Activated naive CD8-positive, alpha-beta T cell treated with anti-CD3 and anti-CD28 coated beads, Interleukin-2, amount 50 U/mL, for 16 hours (primary cell): ENCODE measurements at places on chromosomes 2 and 18.

GRCh38 chr2:200218645-200219044 is 87.8 kb upstream of the SPATS2L start:
- DNase-seq, result no peak

DNA sequence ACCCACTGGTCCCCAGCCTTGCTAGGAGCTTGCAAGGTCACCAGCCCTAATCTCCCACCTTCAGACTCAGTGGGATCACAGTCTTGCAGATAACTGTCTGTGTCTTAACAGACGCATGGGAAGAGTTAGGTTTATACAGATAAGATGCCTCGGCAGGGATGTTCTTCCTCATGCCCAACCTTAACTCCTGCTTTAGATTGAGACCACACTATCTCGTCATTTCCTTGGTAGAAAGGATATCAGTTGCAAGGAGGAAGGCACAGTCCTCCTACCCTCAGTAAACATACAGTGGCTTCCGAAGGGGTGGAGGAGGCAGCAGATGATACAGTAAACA is 7.2 kb downstream of the NT5DC4 start:
- DNase-seq, result no peak

- peak; percentile 48 for DNase-seq
Measured at GRCh38 chr18:45775241-45775676, 50.2 kb upstream of the SIGLEC15 start.

DNA sequence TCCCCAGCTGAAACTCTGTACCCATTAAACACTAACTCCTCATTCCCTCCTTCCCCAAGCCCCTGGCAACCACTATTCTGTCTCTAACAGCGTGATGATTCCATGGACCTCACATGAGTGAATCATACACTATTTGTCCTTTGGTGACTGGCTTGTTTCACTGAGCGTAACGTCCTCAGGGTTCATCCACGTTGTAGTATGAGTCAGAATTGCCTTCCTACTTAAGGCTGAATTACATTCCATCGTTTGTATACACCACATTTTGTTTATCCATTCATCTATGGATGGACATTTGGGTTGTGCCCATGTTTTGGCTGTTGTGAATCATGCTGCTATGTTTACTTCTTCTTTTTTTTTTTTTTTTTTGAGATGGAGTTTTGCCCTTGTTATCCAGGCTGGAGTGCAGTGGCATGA is 19.6 kb upstream of the CABLES1 start:
- no peak for DNase-seq

DNA sequence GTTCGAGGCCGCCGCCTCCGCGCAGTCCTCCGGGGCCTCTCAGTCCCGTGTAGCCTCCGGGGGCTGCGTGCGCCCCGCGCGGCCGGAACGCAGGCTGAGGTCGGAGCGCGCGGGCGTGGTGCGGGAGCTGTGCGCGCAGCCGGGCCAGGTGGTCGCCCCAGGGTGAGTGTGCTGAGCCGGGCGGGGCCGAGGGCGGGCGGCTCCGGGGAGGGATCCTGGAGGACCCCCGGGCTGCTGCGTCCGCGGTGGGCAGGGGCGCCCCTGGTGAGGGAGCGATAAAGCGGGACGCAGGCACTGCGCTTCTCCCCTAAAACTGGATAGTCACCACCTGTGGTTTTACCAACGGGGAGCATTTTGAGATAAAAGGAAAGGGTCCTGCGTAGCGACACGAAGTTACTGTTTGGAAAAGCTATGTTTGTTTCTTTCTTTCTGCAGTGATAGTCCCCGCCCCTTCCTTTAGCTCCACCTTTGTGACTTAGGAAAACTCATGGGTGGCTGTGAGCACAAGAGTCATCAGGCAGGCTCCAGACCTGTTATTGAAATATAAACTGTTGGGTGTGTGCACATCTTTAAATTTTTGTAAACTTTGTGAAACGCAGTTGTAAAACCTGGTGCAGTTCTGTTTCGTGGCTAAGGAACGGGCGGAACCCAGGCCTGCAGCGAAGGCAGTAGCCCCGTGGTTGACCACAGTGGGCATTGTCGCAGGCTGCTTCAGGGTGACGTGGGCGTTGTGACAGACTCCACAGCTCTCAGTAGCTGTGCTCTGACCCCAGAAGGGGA is 687 bp downstream of the CTDP1 start:
- no peak for DNase-seq

- DNase-seq, result no peak
Measured at GRCh38 chr18:58359620-58360019, 269.3 kb downstream of the ALPK2 start.

DNA sequence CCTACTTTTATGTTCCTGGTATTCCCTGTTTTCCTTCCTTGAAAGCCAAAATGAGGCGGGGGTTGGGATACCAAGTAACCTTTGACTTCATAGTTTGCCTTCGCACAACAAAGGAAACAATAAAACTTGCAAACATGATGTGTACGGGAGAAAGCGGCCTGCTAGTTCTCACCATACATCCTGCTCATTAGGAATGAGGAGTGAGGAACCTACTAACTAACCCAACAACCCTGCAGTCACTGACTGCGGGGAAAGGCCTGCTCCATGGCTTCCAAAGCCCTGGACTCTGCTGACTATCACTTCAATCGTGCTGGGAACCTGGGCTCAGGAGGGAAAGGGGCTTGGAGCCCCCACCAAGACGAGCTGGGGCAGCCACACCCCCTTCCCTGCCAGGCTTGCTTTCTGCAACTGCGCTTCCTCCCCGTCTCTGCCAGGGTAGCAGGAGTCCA is 24.2 kb downstream of the RPL31 start:
- no peak for DNase-seq

DNA sequence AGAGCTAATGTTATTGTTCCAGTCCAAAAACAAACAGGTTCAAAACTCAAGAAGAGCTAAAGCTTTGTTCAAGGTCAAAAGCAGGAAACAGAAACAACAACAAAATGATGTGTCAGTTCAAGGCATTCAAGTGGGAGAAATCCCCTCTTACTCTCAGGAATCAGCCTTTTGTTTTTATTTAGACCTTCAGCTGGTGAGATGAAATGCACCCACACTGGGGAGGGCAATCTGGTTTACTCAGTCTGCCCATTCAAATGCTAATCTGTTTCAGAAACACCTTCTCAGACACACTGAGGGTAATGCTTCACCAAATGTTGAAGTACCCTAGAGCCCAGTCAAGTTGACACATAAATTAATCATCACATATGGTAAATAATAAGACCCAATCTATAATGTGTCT is 150.6 kb downstream of the TMX3 start:
- DNase-seq, result no peak

GRCh38 chr2:74439373-74439772 is 2.4 kb downstream of the RTKN start:
- DNase-seq, result no peak

GRCh38 chr2:31344447-31344846 is 70.1 kb downstream of the XDH start:
- no peak for DNase-seq

- no peak for DNase-seq
Measured at GRCh38 chr18:43129946-43130524, 14.6 kb upstream of the RIT2 start.

DNA sequence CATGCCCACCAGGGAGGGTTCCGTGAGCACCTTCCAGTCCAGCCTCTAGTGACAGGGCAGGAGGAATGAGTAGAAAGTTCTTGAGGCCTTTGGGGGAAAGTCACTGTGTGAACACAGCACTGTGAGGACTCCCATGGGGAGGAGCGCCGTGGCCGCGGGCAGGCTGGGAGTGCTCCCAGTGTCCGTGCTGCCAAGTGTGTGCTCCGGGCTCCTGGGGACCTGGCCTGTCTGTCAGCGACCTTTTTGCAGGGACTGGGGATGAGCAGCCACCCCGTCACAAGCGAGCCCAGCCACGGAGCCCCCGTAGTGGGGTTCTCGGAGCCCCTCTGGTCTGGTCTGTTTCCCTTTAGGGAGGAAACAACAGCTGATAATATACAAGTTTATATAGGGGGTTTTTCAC is 36.8 kb downstream of the PDIA6 start:
- no peak for DNase-seq

DNA sequence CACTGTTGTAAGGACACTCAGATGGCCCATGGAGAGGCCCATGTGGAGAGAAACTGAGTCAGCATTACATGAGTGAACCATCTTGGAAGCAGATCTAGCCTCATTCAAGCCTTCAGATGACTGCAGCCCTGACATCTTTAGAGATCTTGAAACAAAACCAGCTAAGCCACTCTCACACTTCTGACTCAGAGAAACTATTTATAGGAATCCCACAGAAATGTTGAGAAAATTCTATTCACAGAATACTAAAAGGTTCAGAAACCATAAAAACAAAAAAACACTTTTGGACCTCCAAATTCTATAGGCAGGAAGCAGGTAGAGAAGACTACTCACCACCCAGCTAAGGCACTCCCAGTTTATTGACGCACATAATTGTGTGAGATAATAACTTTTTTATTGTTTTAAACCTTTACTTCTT is 8.7 kb downstream of the TMEM169 start:
- DNase-seq, result no peak

GRCh38 chr2:126698376-126698775 is 42.4 kb downstream of the GYPC start:
- no peak for DNase-seq

DNA sequence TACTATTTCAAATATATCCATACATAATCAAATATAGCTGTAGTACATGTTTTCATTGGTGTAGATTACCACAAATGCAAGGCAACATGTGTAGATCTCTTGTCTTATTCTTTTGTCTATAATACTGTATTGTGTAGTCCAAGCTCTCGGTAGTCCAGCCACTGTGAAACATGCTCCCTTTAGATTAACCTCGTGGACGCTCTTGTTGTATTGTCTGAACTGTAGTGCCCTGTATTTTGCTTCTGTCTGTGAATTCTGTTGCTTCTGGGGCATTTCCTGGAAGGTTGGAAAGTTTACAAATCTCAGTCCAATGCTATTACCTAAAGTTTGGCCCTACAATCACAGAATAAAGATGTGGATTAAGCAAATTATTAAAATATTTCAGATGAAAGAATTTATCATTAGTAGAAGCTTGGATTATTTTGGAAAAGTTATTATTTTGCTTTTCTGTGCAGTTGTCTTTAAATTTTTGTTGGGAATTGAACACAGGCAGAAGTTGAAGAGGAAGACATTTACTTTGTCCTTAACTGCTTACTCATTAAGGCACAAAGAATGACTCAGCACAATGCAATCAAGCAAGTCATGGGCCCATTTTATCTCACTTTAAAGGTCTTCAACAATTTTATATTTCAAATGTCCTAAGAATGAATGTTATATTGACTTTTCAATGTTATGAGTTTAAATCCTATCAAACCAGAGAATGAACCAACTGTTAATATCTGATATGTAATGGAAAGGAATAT is 103.4 kb upstream of the CAVIN2 start:
- no peak for DNase-seq

DNA sequence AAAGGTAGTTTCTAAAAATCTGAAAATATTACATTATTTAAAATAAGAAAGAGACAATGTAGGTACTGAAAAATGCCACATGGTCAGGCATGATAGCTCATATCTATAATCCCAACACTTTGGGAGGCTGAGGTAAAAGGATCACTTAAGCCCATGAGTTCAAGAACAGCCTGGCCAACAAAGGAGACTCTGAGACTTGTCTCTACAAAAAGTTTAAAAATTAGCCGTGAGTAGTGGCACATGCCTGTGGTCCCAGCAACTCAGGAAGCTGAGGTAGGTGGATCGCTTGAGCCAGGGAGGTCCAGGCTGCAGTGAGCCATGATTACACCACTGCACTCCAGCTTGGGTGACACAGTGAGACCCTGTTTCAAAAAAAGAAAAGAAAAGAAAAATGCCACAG is 21.8 kb downstream of the ATAD2B start:
- DNase-seq, result no peak

DNA sequence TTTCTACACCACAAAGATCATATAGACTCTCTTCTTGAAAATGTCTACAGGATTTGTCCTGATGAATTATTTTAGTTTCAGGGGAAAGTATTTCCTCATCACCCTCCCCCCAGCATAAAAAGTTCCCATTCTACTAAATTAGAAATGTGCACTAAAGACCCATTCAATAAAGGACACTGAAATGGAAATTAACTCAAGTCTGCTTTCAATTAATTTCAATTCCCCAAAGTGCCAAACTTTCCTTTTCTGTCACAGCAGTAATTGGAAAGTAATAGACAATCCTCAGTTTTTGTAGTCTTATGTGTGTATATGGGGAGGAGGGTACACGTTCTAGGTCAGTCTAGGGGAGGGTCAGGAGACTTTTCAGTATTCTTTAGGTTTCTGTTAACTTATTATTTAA is 21.5 kb downstream of the ARHGEF33 start:
- no peak for DNase-seq

DNA sequence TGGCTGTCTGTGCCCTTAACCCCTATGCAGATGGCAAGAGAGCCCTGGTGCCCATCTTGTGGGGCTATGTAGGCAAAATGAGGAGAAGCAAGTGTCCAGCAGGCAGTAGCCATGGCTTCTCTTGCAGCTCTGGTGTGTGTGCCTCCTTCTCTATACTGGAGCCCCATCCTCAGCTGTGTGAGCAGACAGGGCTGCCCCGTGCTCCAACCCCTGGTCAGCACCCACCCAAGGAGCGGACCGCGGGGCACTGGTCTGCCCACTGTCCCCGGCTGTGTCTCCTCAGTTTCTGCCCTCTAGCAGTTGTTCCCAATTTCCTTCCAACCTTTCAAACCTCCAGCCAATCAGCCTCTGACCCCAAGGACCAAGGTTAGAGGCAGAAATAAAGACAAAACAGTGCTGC is 134.9 kb upstream of the GLI2 start:
- DNase-seq, result no peak

DNA sequence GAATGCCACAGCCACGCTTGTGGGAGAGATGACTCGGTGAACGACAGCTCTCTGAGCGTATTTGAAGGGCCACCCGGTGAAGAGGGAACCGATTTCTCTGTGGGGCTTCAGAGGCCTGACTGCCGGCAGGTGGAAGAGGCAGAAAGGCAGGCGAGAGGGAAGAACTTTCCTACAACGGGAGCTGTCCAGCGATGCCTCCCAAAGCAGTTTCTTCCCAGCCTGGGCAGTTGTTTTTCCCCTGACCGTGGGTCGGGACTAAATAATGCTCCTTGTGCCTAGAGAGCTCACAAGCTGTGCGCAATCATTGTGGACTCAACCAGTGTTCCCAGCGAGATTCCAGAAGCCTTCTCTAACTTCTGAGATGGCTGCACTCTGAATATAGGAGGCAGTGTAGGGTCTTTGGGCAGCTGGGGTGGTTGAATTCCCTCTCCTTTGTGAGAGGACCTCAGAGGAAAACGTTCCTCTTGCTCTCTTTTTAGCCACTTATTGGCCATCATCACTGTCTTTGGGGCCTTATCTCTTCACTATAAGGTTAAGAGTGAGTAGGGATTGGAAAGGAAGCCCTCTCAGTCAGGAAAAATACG is 710 bp downstream of the SEC11C start:
- no peak for DNase-seq
